Effector memory CD4-positive, alpha-beta T cell (primary cell): ENCODE measurements at places on chromosomes 7 and 10.

GRCh38 chr7:79988653-79989052, 146.0 kb upstream of the GNAI1 start:
- DNase-seq = no peak

GRCh38 chr7:2510909-2511768, 8.4 kb upstream of the LFNG start:
- DNase-seq = peak; percentile 49

- no peak for DNase-seq
These were observed 129.2 kb downstream of the GNAI1 start for GRCh38 chr7:80263821-80264220.

DNA sequence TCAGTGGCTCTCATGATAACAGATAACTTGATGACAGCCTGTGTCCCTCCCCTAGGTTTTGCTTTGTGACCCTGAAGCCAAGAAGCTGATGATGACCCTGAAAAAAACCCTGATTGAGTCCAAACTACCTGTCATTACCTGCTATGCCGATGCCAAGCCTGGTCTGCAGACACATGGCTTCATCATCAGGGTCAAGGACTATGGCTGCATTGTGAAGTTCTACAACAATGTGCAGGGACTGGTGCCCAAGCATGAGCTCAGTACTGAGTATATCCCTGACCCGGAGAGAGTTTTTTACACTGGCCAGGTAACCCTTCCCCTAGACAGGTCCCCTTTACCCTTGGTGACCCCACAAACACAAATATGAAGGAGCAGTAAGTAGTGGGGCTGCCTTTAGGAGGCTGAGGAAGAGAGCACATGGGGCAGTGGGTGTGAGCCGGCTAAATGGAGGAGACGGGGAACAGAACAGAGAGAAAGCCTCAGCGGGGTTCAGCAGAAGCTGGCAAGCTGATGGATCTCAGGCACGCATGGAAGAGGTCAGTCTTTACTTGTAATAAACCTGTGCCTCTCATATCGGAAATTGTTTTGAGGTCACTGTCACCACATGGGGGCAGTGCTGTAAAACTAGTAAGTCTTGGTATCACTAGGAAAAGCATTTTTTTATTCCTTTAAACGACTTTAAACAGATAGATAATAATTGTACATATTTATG, 20.2 kb downstream of the PDCD11 start:
- DNase-seq = peak; percentile 28

DNA sequence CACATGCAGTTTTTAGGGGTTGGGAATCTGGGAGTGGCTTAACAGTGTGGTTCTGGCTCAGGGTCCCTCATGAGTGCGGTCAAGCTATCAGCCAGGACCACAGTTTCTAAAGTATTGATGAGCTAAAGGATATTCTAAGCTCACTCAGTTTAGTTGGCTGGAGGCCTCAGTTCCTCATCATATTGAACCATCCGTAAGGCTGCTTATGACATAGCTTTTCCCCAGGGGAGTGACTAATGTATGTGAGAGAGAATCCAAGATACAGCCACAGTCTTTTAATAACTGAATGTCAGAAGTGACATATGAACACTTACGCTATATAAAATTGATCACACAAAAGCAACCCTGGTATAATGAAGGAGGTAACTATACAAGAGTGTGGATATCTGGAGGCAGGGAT, 245.3 kb downstream of the POLR1F start:
- no peak for DNase-seq

GRCh38 chr7:1466524-1467271, 7.4 kb upstream of the MICALL2 start:
- no peak for DNase-seq

DNA sequence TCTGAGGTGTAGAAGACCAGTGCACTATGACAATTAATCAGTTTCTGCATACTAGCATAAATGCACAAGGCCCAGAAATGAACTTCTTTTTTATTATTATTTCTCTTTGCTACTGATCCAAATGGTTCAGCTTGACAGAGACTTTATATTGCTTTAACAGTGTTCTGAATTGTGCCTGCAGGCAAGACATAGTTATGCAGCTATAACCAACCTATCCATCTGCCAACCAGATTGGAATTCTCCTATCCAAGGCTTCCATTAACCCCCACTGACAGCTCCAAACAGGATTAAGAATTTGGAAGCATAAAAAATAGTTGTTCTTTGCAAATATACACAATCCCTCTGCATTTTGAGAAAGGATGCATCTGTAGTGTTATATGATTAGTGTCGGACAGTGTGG, 98.2 kb downstream of the BTRC start:
- DNase-seq = no peak

- DNase-seq = no peak
These were observed 510.9 kb downstream of the ANKRD7 start for GRCh38 chr7:118735441-118735840.
